ENCODE measurements at places on chromosomes 13 and 19. TPM values are rescaled to one million over a fixed set of nuclear protein-coding genes. Genes with fewer than 3 reads are reported as not detected.

GRCh38 chr19:42067315-42067888, 2.6 kb downstream of the GRIK5 start:
- DNase-seq, result no peak

- peak; percentile 45 for DNase-seq
These were observed 5.3 kb downstream of the TMPRSS9 start for GRCh38 chr19:2365201-2365970.

GRCh38 chr13:38340624-38341023, 9.0 kb upstream of the UFM1 start:
- no peak for DNase-seq

DNA sequence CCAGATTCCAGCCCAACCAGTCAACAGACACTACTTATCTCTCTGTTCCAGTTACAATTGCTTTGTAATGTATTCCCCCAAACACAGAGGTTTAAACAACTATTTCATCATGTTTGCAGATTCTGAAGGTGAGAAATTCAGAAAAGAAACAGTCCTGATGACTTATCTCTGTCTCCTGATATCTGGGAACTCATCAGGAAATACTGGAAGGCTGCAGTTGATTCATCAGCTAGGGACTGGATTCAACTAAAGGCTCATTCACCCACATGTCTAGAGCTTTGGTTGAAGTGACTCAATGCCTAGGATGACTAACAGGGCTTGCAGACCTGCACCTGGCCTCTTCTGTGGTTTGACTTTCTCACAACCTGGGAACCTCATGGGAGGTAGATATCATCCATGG, 56.6 kb upstream of the GPC6 start:
- DNase-seq, result no peak

GRCh38 chr13:39577203-39577602, 25.8 kb downstream of the LHFPL6 start:
- no peak for DNase-seq

DNA sequence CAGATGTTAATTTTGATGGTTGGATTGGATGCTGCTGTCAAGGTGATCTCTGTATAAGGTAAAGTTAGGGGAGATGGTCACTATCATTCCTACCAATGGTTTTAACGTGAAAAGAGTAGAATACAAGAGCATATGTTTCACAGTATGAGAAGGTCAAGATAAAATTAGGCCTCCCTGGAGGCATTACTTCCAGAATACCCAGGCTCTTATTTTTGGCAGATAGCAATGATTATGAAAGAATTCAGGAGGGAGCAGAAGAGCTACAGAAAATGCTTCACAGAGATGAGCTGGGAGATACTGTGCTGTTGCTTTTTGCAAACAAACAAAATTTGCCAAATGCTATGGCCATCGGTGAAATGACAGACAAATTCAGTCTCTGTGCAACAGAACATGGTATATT, 547.5 kb upstream of the SPRY2 start:
- DNase-seq, result no peak

GRCh38 chr13:113451951-113452421, 1.3 kb downstream of the ADPRHL1 start:
- no peak for DNase-seq

DNA sequence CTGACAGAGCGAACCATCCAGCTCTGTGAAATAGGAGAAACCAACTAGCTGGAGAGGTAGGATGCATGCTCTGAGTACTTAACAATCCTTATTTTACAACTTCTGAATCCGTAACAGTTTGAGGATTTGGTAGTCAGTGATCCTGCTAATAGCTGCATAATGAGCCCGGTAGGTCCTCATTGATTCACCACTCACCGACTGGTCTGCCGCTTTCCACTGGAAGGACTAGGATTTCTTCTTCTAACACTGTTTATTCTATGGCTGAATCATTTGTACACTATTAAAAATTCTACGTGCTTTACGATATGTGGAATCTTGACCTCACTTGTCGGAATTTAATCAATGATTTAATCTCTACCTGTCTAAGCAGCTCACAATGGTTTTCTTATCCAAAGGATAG, 33.9 kb downstream of the SPATA13 start:
- DNase-seq, result no peak

- DNase-seq, result no peak
These were observed 253.9 kb upstream of the GPC6 start for GRCh38 chr13:92972751-92973150.

DNA sequence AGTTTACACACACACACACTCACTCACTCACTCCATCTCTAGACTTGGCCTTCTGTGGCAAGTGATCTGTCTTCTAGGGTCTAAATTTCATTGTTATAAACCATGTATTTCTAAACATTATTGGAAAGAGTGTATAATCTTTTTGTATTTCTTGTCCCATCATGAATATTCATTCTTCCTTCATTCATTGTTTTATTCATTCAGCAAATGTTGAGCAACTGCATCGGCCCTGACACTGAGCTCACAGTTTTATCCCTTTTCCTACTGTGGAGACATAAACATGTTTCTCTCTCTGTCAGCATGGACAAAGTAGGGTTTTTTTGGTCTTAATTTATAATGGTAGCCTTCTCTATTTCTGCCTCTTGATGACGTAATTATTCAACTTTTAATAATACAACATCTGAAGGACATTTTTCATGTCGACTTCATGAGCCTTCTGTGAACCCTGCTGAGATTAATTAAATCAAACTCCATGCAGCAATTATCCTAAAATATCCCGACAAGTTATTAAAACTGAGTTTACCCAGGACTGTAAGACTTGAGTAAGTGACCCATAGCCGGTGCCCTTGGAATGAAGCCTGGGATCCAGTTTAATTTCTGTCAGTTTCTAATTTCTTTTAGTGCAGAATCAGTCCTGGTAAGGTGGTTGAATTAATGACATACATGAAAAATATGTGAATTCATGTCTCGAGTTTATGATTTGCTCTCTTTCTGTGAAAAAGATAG, 7.3 kb downstream of the SPATA13 start:
- no peak for DNase-seq

DNA sequence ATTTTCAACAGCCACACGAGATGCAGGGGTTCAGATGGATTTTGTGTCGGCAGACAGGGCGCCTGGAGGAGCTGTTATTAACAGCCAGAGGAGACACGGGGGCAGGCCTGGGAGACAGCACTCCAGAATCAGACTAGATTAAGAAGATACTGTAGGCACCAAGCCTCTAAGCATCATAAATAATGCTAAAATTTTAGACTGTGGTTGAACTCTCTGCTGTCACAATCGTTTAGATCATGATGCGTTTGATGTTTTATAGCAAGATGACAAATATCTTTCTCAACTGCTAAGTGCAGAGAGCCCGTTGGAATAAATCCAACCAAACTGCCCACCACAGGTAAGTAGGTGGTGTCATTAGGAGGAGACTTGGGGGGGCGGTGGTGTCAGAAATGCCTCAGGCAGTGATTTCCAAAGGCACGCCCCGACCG, 63.9 kb downstream of the CEBPG start:
- DNase-seq, result no peak

DNA sequence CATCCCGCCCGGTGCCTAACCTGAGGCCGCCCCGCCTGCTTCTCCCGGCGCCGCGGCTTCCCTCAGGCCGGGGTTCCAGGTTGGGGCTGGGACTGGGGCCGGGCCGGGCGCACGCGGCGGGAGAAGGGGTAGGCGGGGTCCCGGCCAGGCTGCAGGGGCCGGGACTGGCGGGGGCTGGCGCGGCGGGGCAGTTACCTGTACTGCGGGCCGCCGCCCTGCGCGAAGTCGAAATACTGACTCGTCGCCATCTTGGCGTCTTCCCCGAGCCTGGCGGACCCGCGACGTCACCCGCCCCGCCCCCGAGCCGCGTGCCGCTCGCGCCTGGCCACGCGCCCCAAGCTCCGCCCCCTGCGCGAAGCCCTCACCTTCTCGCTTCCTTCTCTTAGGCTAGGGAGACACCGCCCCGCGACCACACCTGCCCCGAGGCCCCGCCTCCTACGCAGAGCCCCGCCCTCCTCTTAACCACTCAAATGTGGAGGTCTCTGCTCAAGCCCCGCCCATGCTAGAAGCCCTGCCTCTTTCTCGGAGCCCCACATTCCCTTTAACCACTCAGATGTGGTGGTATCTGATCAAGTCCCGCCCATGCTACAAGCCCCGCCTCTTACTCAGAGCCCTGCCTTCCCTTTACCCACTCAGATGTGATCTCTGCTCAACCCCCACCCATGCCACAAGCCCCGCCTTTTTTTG, at the start of gene ZFR2:
ZFR2 (minus strand) TSS at position 269 of the 687 bp plus-strand sequence; CDS start at position 248, 21 bp downstream.
- peak; percentile 52 for DNase-seq

- DNase-seq, result no peak
These were observed 491.7 kb upstream of the SLC10A2 start for GRCh38 chr13:103557878-103558277.

- DNase-seq, result peak; percentile 89
These were observed 64.9 kb downstream of the CRYL1 start for GRCh38 chr13:20460761-20461160.

The LYPD5 gene
- not detected for total RNA-seq

The CEACAM8 gene
- not detected for total RNA-seq

GRCh38 chr13:94800423-94800822, 88.1 kb upstream of the SOX21 start:
- no peak for DNase-seq

DNA sequence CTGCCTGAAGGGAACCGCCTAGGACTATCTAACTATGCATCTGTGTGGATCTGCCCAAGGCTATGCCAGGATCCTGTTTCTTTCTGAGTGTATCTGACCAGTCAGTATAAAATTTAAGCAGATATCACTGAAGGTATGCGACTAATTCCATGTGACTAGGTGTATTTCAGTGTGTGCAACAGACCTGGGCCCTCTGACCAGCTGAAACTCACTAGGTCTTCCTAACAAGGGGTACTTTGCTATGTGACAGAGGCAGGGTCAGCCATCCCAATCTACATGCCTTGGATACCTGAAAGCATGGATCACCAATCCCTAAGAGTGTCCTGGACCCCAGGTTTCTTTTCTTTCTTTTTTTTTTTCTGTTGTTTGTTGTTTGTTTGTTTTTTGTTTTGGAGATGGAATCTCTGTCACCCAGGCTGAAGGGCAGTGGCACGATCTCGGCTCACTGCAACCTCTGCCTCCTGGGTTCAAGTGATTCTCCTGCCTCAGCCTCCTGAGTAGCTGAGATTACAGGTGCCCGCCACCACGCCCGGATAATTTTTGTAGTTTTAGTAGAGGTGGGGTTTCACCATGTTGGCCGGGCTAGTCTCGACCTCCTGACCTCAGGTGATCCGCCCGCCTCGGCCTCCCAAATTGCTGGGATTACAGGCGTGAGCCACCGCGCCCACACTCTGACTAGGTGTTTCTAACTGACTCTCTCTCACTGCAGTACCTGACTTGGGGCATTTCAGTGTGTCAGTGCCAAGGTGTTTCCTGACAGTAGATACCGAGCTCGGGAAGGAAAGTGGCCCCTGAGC, 43.5 kb downstream of the FCGBP start:
- DNase-seq, result no peak
